ENCODE measurements at places on chromosomes 4 and X.

- DNase-seq, result no peak
These were observed 444.6 kb downstream of the STIM2 start for GRCh38 chr4:27305246-27305645.

GRCh38 chr4:52249581-52249980 is 198.5 kb downstream of the SPATA18 start:
- no peak for DNase-seq

DNA sequence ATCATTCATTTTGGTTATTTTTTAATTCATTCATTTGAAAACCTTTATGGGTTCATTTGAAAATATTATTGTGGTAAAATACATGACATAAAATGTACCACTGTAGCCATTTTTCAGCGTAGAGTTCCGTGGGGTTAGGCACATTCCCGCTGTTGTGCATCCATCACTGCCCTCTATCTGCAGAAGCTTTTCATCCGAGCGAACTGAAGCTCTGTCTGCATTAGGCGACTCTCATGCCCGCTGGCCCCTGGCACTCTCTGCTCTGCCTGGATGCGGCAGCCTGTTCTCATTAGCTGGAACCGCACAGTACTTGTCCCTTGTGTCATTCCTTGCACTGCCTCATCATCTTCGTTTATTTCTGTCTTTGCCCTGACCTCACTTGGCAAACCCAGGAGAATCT is 17.5 kb downstream of the CFAP99 start:
- DNase-seq, result no peak

GRCh38 chr4:181952478-181952877 is 290.7 kb upstream of the TENM3 start:
- DNase-seq, result no peak

DNA sequence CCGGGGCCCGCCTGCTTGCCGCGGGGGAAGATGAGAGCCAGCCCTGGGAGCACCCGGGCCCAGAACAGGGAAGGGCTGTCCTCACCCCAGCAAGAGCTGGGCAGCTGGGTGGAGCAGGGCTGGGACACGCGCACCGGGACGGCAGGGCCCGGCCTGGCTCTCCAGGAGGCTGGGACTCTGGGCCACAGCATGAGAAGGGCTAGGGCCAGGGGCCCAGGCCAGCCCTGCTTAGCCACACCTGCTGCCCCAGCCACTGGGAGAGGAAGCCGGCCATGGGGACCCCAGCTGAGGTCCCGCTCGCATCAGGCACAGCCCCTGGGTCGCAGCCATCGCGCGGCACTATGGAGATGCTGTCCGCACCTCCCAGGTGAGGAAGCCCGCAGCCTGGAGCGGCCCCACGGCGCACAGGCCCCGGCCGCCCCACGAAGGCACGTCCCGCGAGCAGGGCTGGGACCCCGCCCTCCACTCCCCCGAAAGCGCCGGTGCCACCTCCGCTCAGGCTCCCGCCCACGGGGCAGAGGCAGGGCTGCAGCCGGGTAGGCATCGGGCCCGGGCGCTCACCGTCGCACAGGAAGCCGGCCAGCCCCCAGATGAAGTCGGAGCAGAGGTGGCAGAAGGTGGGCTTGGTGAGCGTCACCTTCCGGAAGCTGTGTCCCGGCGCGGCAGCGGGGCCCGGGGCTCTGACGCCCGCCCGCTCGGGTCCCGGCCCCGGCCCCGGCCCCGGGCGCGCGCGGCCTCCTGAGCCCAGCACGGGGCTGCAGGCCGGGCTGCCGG is 531 bp downstream of the DGKQ start:
- DNase-seq, result no peak

DNA sequence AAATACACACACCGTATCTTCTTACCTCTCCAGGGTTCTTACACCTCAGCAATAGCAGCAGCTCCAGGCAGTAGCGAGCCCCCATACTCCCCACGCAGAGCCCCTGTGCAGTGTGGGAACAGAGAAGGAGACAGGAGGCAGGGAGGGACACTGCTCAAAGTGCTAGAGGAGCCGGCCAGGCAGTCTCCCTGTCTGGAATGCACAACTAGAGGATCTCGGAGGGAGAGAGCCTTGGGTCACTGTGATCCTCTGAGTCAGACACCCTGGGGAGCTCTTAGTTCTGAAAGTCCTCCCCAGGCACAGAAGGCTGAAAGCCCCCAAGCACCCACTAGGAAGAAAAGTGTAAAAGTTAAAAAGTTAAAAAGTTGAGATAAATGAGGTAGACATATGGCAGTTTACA is 16.0 kb downstream of the AMELX start:
- no peak for DNase-seq

DNA sequence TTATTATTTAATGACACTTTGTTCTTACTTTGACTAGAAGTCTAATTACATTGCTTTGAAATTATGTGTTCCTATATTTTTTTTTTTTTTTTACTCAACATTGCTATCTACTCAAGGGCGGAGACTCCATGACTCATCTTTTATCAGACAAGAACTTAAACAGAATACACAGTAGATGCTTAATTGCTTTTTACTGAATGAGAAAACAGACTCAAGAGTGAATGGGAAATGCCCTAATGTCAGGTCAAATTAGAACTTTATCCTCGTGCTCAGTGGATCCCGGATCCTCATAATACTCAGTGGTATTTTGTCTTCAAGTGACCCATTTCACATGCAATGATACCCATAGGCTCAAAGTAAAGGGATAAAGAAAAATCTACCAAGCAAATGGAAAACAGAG is 954.5 kb upstream of the IGFBP7 start:
- no peak for DNase-seq

DNA sequence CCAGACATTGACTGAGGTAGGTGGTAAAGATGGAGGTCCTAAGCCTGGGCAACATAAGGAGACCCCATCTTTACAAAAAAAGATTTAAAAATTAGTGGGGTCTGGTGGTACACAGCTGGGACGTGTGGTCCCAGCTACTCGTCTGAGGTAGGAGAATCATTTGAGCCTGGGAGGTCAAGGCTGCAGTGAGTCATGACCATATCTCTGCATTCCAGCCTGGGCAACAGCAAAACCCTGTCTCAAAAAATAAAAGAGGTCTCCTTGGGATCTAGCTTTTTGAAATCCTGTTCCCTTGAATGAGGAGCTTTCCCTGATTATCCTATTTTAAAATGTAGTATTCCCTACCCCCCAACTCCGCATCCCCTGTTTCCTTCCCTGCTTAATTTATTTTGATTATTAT is 78.7 kb upstream of the OGT start:
- DNase-seq, result no peak

DNA sequence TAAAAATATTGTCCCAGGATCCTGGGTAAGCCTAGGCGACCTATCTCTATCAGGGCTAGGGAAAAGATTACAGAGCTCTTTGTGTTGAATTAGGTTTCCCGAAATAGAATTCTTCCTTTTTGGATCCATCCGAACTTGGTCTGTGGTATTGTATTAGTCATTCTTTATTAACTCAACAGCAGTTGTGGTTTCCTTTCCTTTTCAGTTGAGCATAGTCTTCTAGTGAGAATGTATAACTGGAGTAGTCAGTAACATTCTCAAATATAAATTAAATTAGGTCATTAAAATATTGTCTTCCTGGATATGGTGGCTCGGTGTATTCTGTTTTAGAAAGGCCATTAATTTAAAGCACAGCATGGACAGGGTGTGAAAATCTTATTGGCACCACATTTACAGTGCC is 520.4 kb downstream of the NLGN4X start:
- no peak for DNase-seq

GRCh38 chr4:76951672-76952010 is 2.1 kb downstream of the SEPTIN11 start:
- DNase-seq, result no peak

- peak; percentile 82 for DNase-seq
These were observed 1.3 kb upstream of the CITED1 start for GRCh38 chrX:72306851-72307645.

DNA sequence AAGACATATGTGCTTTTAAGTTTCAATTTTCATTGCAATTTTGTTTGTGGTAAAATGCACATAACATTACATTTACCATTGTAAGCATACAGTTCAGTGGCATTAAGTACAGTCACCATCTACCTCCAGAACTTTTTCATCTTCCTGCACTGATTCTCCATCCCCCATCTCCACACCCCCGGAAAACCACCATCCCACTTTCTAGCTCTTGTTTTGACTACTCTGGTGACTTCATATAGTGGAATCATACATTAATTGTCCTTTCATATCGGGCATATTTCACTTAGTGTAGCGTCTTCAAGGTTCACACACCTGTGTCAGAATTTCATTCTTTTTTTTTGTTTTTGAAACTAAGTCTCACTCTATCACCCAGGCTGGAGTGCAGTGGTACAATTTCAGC is 143.5 kb downstream of the GPR143 start:
- no peak for DNase-seq

GRCh38 chr4:119937746-119938145 is 128.9 kb downstream of the MAD2L1 start:
- no peak for DNase-seq

DNA sequence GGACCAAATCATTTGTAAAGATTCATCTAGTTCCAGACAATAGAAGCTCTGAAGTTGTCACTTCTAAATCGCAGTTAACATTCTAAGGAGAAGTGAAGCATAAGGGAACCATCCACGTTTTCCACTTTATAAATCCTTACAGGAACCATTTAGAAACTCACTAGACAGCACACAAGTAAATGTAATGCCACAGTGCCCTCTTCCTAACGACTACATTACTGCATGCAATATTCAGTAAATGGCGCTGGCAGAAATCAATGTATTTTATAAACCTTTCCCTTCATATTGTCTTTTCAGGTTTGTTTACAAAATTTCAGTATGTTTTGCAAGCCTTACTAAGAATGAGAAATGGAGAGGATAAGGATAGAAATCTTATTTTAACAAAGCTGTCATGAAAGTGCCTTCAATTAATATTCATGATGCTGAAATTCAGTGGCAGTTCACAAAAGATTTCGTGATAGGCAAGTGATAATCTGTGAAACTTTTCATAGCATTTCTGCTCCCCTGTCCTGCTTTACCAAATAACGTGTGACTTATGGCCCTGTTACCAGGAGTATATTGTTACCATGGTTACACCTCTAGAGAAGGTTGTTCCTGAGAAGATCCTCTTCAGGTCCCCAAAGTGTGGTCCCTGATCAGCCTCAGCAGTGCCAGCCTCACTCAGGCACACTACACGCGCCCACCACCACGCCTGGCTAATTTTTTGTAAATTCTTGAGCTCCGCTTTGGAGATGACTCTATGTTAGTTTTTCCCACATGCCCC is 54.2 kb downstream of the TMA16 start:
- DNase-seq, result no peak

DNA sequence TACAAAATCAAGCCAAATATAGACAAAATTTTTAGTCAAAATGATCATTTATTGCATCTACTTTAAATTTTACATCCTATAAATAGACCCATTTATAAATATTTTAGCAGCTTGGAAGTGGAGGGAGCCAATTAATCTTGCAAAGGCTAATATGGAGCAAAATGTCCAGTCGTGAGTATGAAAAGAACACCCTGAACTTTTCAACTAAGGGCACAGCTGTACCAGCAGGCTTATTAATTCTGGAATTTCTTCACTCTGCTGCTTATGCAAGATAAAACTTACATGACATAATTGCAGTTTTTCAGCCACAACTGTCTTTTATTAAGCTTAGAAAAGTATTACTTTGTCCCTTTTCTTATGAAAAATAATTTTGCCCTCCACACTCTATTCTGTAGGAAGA is 22.9 kb upstream of the USP53 start:
- no peak for DNase-seq

- no peak for DNase-seq
These were observed 45.9 kb upstream of the PGRMC1 start for GRCh38 chrX:119190091-119190681.

DNA sequence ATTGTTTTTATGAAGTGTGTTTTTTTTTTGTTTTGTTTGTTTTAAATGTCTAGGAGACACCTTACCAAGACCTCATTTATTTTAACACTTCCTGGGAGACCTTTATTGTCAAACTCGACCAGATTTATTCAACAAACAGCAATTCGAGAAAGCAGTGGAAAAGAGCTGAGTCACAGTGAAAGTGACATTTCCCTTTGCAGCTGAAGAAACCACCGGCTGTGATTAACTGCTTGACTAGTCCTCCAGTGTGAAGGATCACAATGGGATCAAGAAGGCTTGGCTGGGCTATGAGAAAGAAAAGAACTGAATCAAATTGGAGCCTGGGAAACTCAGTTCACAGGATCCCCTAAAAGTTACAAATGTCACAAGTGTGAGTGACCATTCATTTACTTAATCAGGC is 11.9 kb upstream of the ADH7 start:
- no peak for DNase-seq

DNA sequence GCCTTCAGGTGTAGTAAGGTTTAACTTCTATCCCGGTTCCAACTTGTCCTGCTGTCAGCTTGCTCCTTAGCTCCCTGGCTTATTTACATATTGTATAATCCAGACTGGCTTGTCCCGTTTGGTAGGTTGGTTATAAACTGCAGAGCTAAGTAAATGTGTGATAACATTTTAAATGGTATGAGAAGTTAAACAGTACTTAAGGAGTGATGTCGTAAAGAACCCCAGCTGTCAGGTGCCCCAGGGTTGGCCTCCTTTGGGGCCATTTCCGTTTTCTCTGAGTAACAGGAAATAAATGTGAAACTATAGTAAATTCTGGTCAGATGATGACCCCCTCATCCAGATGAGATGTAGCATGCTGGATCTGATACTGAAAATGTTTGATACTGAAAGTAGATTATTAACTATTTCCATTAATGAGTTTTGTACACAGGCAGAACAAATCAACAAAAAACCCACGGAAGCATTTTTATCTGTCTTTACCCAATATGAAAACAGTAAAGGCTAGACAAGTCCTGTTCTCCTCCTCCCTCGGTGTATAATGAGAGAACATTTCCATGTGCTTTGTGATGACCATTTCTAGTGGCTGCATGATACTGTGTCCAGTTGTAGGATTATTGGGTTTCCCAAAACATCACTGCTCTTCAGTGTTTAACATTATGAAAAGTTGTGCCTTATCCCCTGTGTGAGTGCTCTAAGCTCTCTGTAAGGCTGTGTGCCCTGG is 22.4 kb downstream of the GAB1 start:
- no peak for DNase-seq

DNA sequence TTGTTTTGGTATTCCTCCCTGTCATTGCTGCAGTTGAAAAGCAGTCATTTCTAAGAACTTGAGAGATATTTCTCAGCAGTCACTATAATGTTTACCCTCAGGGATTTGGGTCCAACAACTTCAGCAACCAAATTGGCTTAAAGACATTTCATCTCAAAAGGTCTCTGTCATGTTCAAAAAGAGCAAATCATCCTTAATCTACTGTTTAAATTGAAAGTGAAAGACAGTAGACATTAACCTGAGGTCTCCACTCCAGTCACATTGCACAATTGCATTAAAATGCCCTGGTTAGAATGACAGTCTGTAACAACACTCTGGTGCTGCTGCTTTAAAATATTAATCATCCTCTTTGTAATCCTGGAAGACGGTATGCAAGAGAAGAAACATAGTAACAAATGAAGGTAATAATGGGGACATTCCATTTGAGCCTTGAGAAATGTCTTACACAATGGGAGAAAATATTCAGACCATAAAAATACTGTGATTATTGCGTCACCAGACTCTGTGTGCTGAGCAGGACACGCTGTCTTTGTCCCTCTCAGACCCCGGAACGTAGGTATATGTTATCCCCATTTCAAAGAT is 90.2 kb upstream of the UNC5C start:
- no peak for DNase-seq

GRCh38 chr4:139015948-139016471 is 429 bp downstream of the NOCT start:
- DNase-seq, result no peak

Measured in vagina (tissue), 2 donors.